KG1 (cell line): ENCODE measurements at places on chromosomes 4 and X.

DNA sequence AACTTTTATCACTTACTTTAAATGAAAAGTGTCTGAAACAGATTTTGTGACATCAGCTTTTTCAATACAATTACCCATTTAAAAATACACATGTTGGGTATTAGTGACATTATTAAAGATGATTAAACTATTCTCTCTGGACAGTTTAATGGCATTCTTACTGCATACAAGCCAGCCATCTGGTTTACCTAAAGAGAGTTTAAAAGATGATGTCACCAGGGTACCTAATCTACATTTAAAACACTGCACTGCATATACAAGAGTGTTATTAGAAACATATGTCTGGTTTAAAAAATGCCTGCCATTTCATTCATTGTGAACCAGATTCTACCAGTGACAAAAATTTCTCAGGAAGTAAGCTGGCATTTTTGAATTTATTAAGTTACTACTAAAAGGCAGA lies 919.1 kb downstream of the ADGRL3 start:
- DNase-seq, result no peak

DNA sequence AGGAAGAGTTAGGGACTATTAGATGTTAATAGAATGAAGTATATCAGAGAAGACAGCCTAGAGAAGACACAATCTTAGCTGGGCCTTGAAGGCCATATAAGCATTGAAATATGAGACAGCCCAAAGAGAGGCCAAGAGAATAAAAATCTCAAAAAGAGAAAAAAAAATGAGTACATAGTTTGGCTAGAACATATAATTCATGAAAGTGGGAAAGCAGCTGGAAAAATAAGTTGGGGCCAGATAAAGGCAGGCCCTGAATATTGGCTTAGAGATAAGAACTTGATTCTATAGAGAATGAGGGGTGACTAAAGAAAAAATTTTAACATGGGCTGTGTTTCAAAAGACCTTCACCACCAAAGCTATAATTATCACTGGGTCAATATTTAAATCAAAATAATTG lies 7.4 kb upstream of the UTP3 start:
- DNase-seq, result no peak

GRCh38 chr4:2295900-2296442 lies 34.1 kb upstream of the MXD4 start:
- DNase-seq, result no peak

DNA sequence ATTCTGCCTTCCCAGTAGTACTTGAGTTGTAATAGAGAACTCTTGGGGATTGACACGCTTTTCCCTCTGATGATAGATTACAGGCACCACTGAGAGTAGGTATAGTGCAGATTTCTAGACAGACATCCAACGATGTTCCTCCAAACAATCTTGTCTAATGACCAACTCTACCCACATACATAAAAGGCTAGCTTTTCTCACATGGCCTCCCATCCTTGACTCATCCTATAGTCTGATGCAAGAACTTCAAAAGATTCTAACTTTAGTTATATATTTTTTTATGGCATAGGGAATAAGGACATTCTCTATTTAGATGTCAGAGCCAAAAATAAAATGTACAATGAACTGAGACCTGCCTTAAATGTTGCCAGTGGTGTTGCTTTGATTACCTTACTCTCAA lies 60.9 kb downstream of the GLRA2 start:
- DNase-seq, result no peak
